ENCODE measurements at places on chromosomes 2 and 18. TPM values are rescaled to one million over a fixed set of nuclear protein-coding genes. Genes with fewer than 3 reads are reported as not detected.

The COL3A1 gene
- 914 TPM for polyA plus RNA-seq

The LIMS3 gene
- 2.4 TPM for polyA plus RNA-seq

The ADAM23 gene
- polyA plus RNA-seq, result 6.9 TPM

The GCG gene
- not detected for polyA plus RNA-seq

The GALR1 gene
- polyA plus RNA-seq, result 0.15 TPM

The ELOA2 gene
- not detected for polyA plus RNA-seq

The IL36RN gene
- 0.07 TPM for polyA plus RNA-seq

The RSAD2 gene
- polyA plus RNA-seq, result 5.3 TPM

- no peak for DNase-seq
Observed at GRCh38 chr2:75528221-75528977, 32.3 kb downstream of the EVA1A start.

GRCh38 chr2:213980883-213981282 is 430.0 kb upstream of the VWC2L start:
- no peak for DNase-seq

DNA sequence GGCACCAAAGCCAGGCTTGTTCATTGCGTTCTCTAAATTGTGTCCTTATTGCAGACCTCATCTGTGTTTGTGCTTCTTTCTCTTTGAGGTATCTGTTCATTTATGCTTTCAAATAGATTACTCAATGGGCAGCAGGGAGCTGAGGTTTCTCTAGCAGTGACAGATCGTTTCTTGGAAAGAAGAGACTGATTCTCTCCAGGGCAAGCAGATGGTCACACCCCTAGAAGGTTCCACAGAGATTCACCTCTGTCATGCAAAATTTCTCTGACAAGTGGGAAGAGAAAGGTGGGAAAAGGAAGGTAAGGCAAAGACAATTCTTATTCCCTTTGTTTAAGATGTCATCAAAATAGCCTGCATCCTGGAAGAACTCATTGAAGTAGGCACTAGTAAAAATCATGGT is 14.0 kb downstream of the DLGAP1 start:
- DNase-seq, result no peak

DNA sequence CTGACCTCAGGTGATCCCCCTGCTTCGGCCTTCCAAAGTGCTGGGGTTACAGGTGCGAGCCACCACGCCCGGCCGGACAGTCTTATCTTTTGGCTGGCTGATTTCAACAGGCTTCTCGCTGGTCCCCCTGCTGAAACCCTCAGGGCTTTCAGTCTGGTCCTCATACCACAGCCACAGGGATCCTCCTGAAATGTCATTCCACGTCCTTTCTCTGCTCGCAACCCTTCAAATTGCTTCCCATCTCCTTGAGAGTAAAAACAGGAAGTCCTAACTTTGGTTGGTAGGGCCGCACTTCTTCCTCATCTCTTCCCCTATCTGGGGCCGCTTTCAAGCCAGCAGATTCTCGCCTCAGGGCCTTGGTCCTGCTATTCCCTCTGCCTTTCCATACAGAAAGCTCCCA is 1.4 kb upstream of the CAB39 start:
- no peak for DNase-seq

- no peak for DNase-seq
Observed at GRCh38 chr18:57122936-57123510, 23.9 kb upstream of the BOD1L2 start.

DNA sequence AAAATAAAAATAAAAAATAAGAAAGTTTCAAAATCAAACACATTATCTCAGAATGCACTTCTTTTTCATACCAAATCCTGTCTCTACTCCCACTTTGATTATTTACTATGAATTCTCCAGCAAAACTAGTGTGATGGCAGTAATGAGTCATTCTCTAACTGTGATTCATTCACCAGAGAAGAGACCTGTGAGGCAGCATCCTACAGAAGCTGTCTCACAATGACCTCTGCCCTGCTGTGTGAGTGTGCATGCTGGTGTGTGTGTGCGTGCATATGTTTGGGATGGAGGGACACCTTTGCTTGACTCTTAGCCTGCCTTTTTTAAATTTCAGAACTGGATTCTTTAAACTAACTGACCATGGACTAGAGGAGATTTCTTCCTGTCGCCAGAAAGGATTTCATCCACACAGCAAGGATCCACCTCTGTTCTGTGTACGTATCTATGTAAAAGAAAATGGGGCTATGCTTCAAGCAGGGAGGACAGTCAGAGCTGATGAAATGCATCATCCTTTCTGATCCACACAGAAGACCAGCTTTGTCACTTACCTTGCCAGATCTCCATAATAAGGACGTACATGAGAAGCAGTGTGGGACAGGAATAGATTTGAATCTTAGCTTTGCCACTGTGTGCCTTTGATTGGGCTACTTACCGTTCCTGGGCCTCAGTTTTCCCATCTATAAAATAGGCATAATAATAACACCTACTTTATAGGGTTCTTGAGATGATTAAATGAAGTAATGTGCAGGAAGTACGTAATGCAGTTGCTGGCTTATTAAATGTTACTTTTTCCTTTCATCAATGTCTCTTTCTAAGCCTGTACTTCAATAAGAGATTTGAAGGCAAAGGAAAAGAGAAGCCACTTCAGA is 31.2 kb downstream of the STAMBP start:
- DNase-seq, result no peak

DNA sequence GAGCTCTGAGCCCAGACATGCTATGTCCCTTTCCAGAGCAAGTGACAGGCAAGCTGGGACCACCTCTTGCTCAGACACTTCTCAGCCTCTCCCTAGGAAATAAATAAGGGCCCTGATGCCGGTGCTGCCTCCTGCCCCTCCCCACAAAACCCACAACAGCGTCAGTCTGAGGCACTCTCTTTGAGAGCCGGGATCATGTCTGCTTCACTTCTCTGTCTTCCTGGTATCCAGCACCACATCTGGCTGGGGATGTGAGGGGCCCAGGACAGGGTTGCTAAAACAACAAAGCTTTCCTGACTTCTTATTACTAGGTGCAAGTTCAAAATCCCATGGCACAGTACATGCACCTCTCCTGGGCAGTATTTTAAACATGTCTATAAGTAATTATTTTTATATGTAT is 103.9 kb upstream of the GLI2 start:
- DNase-seq, result no peak

GRCh38 chr2:152500772-152501171 is 165.8 kb downstream of the FMNL2 start:
- DNase-seq, result no peak

GRCh38 chr2:175439416-175439815 is 257.9 kb upstream of the ATP5MC3 start:
- no peak for DNase-seq

DNA sequence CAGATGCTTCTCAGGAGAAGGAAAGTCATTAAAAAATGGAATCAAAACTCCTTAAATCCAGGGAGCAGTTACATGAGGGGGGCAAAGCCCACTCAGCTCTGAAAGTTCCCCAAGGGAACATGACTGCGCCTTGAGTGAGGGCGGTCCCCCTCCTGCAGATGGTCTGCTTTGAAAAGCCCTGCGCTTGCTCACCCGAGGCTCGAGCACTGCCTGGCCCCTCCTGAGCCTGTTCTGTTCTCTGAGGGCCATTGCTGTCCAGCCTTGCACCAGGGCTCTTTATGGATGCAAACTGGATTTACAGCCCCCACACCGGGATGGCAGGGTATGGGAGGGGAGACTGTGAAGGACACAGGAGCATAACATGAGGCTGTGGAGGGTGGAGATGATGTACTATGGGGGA is 37.8 kb upstream of the DNMT3A start:
- no peak for DNase-seq

GRCh38 chr2:232487385-232488096 is at the start of gene ECEL1:
TSS of gene ECEL1 (minus strand) at chr2:232487834. CDS start at chr2:232486653, 1,181 bp downstream.
- DNase-seq, result no peak

- peak; percentile 18 for DNase-seq
Observed at GRCh38 chr2:118251427-118251826, 163.2 kb downstream of the INSIG2 start.

- no peak for DNase-seq
Observed at GRCh38 chr18:8911408-8912340, 190.8 kb upstream of the NDUFV2 start.

DNA sequence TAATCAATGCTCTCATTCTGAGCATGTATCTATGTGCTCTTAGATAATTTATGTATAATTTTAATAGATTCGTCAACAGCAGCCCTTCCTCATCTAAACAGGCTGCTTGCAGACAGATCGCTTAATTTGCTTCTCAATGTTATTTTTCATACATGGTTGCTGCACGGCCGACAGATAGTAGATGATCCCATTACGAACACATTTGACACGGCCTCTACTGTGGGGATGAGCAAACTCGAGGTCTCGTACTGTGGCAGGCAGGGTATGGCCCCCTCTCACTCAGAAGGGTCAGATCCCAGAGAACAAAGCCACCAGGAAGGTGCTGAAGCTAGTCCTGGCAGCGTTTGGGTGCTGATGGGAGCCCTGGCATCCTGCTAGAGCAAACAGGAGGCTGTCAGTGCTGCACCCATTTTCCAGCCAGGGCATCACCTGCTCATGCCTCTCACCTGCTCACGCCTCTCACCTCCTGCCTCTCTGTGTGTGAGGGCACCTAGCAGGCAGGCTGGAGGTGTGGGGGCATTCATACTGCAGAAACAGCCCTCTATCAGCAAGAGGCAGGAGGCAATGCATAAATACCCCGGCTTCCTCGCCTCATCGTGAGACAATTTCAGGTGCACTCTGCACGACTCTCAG is 80.0 kb downstream of the KLHL29 start:
- no peak for DNase-seq

DNA sequence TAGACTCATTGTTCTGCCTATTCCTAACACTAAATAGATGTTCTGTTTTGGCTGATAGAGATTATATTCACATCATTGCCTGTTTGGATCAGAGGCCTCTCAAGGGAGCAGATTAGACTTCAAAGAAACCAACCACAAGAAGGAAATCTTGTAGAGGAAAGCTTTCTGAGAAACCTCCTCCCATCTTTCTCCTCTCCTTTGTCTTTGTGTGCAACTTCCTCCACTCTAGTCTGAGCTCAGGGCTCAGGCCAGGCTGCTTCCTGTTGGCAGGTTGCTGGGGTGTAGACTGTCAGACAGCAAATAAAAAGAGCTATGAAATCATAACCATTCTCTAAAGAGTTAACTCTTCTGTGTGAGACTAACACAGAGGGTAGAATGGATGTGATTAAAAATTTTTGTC is 113.0 kb downstream of the TGFA start:
- no peak for DNase-seq

GRCh38 chr2:96529376-96530143 is 7.0 kb upstream of the ARID5A start:
- DNase-seq, result no peak

DNA sequence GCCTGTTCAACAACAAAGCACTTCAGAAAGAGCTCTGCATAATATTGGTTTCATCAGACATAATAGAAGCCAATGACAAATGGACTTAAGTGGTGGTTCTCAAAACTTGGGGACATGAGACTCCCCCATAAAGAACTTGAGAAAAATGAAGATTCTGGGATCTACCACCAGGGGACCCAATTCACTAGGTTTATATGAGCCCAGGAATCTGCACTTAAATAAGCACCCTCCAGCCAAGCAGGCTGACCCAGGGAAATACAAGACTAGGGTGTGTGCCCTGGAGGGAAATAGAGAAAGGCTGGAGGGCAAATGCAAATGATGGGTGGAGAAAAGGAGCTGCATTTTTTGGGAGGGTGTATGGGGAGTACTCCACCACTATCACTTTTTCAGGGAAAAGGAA is 52.5 kb downstream of the SATB2 start:
- no peak for DNase-seq

GRCh38 chr2:158495175-158495574 is 38.4 kb downstream of the PKP4 start:
- no peak for DNase-seq

GRCh38 chr18:57856128-57856527 is 53.0 kb upstream of the ATP8B1 start:
- no peak for DNase-seq

GRCh38 chr2:119088416-119088815 is 70.1 kb downstream of the C1QL2 start:
- no peak for DNase-seq

- no peak for DNase-seq
Observed at GRCh38 chr18:59582395-59582794, 114.8 kb downstream of the CCBE1 start.
